Activated T-helper 17 cell treated with anti-CD3 and anti-CD28 coated beads, Interleukin-2, amount 50 U/mL, for 72 hours (primary cell): ENCODE measurements at places on chromosomes 5 and 9.

DNA sequence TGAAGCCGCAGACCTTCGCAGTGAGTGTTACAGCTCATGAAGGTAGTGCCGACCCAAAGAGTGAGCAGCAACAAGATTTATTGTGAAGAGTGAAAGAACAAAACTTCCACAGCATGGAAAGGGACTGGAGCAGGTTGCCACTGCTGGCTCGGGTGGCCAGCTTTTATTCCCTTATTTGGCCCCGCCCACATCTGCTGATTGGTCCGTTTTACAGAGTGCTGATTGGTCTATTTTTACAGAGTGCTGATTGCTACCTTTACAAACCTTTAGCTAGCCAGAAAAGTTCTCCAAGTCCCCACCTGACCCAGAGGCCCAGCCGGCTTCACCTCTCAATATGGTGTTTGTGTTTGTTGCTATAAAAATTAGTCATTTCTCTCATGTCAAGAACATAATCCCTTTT is 49.7 kb downstream of the RECK start:
- ATAC-seq = no peak
- no peak overlapping the region for H3K4me3 ChIP-seq
- H3K4me1 ChIP-seq = peaks cover under 1% of the 10 kb centered on the region
- peaks cover 11% of the 10 kb centered on the region for H3K36me3 ChIP-seq

GRCh38 chr5:175850119-175850845 is 21.1 kb upstream of the CPLX2 start:
- H3K36me3 ChIP-seq = peaks cover 5% of the 10 kb centered on the region
- ATAC-seq = no peak
- H3K4me3 ChIP-seq = no peak overlapping the region
- no peak overlapping the region for H3K27ac ChIP-seq

GRCh38 chr9:109604781-109605180 is 106.7 kb upstream of the PTPN3 start:
- H3K27me3 ChIP-seq = peaks cover 12% of the 10 kb centered on the region
- H3K4me3 ChIP-seq = no peak overlapping the region
- H3K36me3 ChIP-seq = no peaks in the 10 kb centered on the region
- H3K4me1 ChIP-seq = no peaks in the 10 kb centered on the region
- H3K27ac ChIP-seq = no peak overlapping the region
- ATAC-seq = no peak

DNA sequence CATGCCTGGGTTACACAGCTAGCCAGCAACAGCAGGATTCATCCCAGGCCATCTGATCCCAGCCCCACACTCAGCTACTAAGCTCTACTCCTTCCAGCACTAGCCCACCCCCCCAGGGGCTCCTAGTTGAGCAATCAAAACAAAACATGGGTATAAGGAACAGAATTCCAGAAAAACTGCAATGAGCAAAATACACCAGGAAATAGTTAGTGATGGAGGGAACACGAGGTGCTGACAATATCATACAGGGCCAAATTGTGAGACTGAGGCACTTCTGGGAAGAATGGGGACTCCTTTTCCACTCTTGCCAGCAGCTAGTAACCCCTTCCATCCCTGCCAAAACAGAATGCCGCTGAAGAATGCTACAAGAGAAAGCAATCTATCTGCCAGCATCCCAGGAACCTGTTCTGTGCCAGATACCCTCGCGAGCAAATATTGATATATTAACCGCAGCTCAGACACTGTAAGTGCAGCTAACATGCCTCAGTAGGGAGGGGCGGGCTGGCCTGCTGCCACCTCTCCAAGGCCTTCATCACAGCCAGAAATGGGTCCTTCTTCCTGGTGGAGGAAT is 161.4 kb downstream of the SLIT3 start:
- no peak overlapping the region for H3K27ac ChIP-seq
- H3K4me3 ChIP-seq = no peak overlapping the region
- H3K27me3 ChIP-seq = peaks cover 3% of the 10 kb centered on the region
- H3K4me1 ChIP-seq = no peaks in the 10 kb centered on the region

DNA sequence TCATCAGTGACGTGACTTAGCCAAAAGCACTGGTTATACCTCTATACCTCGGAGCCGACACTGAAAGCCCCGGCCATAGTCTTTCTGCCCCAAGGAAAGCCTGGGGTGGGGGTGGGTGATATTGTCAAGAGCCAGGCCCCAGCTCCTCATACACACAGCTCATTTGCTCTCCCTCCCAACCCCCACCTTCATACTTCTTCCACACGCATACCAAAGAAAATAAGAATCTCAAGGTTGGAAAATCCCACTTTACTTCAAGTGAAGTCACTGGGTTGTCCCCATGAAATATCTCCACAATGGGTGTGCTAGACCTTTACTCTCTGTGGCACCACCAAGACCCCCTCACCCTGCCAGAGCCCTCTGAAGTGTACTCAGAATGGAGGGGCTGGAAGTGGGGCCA is 27.1 kb upstream of the MGAT1 start:
- peak overlapping the region; percentile 92 for H3K27ac ChIP-seq
- ATAC-seq = no peak
- no peaks in the 10 kb centered on the region for H3K27me3 ChIP-seq
- H3K36me3 ChIP-seq = peaks cover 37% of the 10 kb centered on the region

DNA sequence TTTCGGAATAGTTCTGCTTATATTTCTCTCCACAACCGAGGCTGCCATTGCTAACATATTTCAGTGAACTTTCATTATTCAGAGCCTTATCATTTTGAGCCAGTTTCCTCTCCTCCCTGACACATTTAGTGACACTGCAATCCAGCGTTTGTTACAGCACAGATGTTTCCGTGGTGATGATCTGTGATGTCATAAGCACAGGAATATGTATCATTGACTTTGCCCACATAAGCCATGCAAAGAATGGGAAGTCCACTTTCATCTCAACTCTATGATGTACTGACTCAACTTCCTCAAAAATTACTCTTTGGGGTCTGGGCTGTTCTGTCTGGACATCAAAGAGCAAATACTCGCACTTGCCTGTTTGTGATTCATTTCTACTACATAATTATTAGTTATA is 291.8 kb downstream of the EBF1 start:
- H3K27me3 ChIP-seq = peaks cover 19% of the 10 kb centered on the region
- H3K36me3 ChIP-seq = no peaks in the 10 kb centered on the region
- peaks cover 4% of the 10 kb centered on the region for H3K4me1 ChIP-seq
- H3K4me3 ChIP-seq = no peak overlapping the region
- ATAC-seq = no peak
